Activated CD4-positive, alpha-beta T cell treated with anti-CD3 and anti-CD28 coated beads for 4 hours (primary cell): ENCODE measurements at places on chromosomes 2 and 18.

DNA sequence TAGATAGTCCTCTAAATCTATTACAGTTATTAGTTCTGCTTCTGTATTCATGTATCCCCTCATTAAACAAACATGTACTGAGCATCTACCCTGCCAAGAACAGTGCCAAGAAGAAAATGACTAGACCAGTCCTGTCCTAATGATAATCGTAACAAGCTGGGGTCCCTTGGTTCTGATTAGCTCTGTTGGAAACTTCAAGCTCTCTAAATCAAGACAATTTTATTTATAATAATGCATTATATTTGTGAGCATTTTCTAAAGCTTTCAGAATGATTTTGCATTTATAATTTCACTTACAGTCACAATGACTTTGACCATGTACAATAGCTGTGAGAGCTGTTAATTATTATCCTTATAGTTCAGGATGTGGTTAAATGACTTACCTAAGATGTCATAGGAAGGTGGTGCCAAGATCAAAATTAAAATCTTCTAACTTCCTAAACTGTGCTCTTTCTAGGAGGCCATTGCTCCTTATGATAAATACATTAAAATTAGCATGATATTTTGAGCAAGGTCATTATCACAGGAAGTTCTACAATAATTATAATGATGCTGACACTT is 336.5 kb upstream of the SLC39A10 start:
- DNase-seq = no peak

GRCh38 chr2:38806733-38807059 is 28.7 kb downstream of the GEMIN6 start:
- no peak for DNase-seq

DNA sequence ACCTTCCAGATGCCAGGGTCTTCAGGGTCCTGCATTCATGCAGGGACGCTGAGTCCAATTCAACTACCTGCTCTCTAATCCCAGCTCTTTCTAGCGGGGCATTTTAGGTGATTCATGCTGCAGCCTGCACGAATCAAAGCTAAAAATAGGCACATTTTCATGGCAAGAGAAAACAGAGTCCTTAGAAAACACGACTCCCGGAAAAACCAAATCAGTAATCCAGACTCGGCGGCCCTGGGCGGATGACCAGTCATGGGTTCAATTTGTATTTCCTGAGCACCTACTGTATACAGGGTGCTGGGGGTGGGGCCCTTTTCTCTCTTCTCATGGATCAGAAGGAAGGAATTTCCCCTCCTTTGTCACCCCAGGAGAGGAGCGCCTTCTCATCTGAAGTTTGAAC is 64.4 kb downstream of the LONRF2 start:
- no peak for DNase-seq

DNA sequence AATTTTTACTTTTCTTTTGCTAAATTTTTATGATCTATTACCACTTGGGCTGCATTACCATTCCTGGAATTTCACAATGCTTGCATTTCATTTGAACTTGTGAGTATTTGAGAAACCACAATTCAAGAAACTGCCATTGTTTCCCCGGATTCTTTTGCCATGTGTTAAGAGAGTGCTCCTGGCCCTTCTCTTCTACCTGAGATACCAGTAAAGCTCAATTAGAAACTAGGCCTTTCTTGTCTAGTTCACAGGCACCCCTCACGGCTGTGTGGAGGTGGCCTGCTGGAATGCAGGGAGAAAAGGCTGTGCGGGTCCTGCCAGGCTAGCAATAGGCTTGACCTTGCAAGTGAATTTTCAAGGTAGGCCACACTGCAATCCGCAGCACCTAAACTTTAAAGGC is 40.8 kb downstream of the ZEB2 start:
- DNase-seq = no peak

GRCh38 chr2:68316111-68316510 is 3.6 kb downstream of the CNRIP1 start:
- no peak for DNase-seq

DNA sequence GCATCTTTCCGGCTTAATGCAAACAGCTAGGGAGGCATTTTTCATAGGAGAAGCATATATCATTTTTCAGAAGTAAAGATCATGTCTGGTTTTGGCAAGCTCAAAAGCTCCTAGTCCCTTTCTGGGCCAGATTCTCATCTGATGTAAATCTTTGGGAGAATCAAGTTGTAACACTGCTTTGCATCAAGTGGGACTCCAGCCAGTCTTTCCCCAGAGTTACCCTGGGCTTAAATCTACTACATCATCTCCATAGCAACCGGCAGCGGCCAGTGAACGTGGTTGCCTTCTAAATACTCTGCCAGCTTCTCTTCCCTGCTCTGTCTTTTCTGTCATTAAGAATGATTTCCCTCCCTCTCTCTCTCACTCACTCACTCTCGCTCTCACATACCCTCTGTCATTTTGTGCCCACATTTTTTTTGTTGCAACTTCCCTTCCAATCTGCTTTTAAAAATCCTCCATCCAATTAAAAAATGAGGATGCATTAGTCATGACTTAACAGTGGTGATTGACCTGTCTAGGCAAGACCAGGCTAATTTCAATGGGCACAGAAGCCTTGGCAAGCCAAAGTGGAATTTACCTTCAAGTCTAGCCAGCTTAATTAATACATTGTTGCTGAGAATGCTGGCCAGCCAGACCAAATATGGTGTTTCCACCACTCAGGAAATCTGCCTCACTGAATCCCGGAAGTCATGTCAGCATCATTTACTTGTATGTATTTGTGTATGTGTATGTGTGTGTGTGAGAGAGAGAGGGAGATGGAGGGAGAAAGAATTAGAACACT is 93.0 kb downstream of the NRP2 start:
- DNase-seq = no peak

- DNase-seq = no peak
Observed at GRCh38 chr18:41012194-41012593, 942.8 kb upstream of the PIK3C3 start.
